ENCODE measurements at places on chromosomes 16 and 17.

- DNase-seq, result no peak
These were observed 5.3 kb upstream of the HSD11B2 start for GRCh38 chr16:67425580-67425979.

GRCh38 chr17:10156948-10157607 lies 41.3 kb downstream of the GAS7 start:
- DNase-seq, result no peak

DNA sequence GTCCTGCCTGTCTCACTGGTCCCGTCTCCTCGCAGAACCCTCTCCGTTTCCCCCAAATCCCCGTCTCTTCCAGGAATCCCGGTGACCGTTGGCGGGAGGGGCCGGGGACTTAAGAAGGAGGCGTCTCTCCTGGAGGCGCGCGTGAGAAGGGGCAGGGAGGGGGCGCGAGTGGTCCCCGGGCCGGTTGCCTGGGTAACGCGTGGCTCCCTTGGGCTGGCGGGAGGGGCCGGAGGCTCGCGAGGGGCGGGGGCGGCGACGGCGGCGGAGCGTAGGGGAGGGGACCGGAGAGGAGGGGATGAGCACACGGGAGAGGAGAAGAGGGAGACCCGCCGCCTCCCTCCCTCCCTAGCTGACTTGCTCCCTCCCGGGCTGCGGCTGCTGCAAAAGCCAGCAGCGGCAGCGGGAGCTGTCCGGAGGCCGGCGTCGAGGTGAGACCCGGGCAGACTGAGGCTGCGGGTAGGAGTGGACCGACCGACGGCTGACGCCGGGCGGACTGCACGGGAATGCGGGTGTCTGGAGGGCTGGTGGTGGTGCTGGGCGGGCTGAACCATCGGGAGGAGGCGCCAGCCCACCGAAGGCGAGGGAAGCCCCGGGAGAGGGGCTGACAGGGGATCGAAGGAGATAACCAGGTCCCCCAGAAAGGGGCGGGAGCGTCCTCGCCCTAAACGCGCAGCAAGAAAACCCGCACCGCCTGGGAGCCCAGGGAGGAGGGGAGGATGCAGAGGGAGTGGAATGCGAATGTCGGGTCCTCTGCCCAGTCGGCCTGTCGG lies at the start of gene PRRT2:
TSS of gene PRRT2 (plus strand) at position 298 of the 770 bp plus-strand sequence. CDS start 862 bp downstream, outside the sequence.
- peak; percentile 65 for DNase-seq

GRCh38 chr16:86651823-86652222 lies 73.5 kb downstream of the FOXL1 start:
- DNase-seq, result no peak

- DNase-seq, result no peak
These were observed 155.6 kb downstream of the HS3ST2 start for GRCh38 chr16:22969567-22969966.
